NB4 (cell line): ENCODE measurements at places on chromosomes 7 and 10.

- DNase-seq, result no peak
Measured at GRCh38 chr10:82888809-82889455, 1013.9 kb downstream of the NRG3 start.

- DNase-seq, result no peak
Measured at GRCh38 chr10:15122477-15123030, 25.4 kb downstream of the RPP38 start.

DNA sequence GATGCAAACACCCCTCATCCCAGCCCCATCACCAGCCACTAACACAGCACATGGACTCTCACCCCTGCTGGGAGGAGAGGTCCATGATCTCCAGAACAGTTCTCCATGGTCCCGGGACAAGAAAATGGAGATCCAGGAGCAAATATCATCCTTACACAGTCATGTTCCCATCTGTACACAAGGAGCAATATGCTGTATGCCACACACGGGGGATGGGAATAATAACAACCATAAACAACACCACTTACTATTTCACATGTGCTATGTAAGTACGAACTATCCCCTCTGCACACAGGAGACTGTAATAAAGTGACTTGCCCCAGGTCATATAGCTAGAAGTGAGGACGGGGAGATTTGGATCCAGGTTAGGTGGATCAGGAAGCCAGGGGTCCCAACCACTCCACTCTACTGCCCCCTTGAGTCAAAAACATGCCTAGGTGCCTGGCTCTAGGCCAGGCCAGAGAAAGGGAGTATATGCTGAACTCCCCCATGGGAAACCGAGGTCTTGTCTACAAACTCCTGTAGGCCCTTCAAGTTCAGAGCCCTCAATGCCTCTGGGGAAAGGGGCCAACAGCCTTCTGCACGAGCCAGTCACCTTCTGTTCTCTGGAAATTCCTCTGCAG lies 34.1 kb downstream of the LRRC20 start:
- peak; percentile 90 for DNase-seq

GRCh38 chr7:49530481-49530880 lies 243.0 kb upstream of the VWC2 start:
- no peak for DNase-seq

GRCh38 chr10:131277278-131277677 lies 34.2 kb downstream of the TCERG1L start:
- no peak for DNase-seq

GRCh38 chr10:26869528-26869927 lies 8.8 kb upstream of the ABI1 start:
- no peak for DNase-seq

DNA sequence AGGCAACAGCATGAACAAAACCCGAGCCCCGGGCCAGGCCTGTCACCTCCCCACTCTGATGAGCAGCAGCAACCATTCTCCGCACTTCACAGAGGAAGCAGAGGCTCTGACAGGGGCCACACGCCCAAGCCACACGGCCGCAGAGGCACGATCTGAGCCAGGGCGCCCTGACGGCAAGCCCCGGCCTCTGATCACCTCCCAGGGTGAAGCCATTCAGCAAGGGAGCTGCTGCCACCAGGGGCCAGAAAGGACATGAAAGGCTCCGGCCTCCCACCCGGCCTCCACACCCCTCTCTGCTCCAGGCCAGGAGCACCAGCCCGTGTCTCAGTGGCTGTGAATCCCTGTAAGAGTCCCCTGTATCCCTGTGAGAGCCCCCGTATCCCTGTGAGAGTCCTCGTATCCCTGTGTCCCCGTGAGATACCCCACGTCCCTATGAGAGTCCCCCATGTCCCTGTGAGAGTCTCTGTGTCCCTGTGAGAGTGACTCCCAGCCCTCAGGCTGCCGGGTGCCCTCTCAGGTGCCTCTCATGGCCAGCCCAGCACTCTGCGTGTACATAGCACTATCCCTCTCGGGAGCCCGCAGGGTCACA lies 187.8 kb downstream of the MAD1L1 start:
- no peak for DNase-seq
